ENCODE measurements at places on chromosomes 1 and 21.

DNA sequence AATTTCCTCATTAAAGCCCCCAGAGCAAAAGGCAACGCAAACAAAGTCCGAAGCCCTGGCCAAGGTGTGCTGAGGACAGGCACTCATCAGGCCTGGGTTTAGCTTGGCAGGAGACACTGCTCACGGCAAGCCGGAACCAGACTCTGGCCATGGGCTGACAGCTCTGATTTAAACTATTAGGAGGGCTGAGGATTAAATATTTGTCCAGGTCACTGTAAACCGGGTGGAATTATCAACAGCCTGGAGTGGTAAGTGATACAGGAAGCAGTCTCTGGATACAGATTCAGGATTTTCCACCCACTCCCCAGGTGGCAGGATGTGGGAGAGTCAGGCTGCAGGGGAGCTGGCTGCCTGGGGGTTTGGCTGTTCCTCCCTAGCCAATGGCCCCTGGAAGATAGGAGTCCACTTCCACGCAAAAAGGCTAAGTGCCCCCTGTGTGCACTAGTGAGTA lies 42.4 kb downstream of the SLC66A1 start:
- DNase-seq, result no peak

DNA sequence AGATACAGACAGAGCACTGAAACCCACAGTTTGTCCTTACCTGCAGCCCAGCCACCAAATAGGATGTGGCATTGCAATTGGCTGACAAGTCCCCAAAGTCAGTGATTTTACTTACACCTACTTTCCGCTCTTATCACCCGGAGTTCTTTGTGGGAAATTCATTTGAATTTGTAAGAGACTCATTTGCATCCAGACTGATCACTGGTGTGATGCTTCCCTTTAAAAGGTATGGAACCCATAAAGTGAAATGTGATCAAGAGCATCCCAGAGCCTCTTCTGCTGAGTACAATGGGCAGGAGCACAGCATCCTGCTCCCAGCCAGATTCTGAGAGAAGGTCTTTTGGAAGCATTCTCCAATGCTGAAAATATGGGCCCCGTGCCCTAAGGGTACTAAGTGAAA lies 161.4 kb downstream of the DAB1 start:
- DNase-seq, result no peak

DNA sequence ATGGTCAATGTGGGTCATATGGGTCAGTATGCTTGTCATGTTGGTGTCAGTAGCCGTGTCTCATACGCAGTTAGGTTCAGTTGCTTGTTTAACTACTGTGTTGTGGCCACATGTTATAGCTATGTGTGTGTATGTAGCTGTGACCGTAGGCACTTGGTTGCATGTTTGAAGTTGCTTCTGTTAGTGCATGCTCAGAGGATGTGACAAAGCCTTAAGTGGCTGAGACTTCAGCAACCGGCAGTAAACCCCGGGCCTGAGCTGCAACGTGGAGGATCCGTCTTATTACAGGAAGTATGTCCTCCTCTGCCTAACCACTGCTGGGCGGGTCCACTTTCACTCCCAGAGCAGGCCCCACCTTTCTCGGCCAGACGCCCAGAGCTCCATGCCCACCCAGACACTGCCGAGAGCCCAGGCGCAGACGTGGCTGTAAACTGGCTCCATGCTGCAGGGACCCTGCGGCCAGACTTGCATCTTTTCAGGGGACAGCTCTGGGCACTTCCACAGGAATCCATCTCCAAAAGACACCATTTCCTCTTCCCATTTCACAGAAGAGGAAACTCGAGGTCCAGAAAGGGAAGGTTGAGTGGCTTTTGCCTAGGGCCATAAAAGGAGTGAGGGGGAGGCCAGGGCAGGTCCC lies 2.2 kb downstream of the TCEA3 start:
- DNase-seq, result peak; percentile 86

GRCh38 chr1:218475275-218475674 lies 130.1 kb downstream of the TGFB2 start:
- DNase-seq, result no peak
